ENCODE measurements at places on chromosomes 7 and 10.

GRCh38 chr7:102321351-102322201, 34.7 kb downstream of the SPDYE6 start:
- DNase-seq = no peak

GRCh38 chr7:139931190-139931934, 102.3 kb downstream of the TBXAS1 start:
- no peak for DNase-seq

DNA sequence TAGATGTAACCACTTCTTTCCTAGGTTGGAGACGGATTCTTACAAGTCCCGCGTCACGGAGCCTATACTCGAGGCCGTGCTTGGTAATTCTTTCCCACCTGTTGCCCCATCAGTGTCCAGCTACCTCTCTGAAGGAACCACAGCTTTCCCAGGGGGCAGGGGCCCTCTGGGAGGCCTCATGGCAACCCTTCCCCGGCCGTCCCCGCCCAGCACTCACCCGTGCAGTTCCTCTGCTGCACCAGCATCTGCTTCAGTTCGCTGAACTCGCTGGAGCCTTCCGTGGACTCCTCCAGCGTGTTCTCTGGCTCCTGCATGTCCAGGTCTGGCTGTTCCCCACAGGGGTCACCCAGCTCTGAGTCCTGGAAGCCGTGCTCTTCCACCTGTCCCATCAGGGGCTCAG, 24.5 kb downstream of the ZNF777 start:
- DNase-seq = no peak

GRCh38 chr7:157525491-157525915, 188.7 kb downstream of the DNAJB6 start:
- DNase-seq = no peak

GRCh38 chr10:77837248-77837924, 89.2 kb downstream of the DLG5 start:
- DNase-seq = peak; percentile 27

DNA sequence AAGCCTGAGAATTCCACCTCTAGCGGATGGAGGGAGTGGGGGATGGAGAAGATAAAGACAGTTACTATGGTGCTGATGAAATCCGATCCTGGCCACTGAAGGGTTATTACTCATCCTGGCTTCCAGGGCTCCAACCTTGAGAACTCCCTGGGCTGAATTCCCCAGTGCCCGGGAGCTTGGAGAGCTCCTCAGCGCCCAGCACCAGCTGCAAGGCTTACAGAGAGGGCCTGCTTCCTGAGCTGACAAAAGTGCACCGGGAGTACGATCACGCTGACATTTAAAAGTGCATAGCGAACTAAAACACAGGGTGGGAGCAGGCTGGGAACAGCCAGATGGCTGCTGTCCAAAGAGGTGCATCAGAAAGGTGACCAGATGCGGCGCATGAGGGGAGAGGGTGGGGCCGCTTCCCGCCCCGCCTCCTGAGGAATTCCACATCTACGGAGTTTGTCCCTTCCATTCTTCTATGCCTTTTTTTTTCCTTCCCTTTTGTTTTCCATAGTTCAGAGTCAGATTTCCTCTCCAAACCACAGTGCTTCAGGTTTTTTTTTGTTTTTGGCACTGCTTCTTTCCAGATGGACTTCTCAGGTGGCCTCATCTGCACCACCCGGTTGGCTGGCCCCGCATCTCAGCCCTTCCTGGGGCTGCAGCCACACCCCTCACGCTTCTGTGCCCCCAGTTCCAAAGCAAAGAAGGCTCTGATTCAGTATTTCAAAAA, 62.4 kb upstream of the MKRN1 start:
- peak; percentile 81 for DNase-seq
